Lung (tissue), 17 donors: ENCODE measurements at places on chromosomes 6 and 20. TPM values are rescaled to one million over a fixed set of nuclear protein-coding genes. Genes with fewer than 3 reads are reported as not detected.

GRCh38 chr6:5968817-5969734 lies 37.6 kb downstream of the NRN1 start:
- DNase-seq, result peak; percentile 12

OR2J3 gene
- 0.06 TPM for total RNA-seq

DNA sequence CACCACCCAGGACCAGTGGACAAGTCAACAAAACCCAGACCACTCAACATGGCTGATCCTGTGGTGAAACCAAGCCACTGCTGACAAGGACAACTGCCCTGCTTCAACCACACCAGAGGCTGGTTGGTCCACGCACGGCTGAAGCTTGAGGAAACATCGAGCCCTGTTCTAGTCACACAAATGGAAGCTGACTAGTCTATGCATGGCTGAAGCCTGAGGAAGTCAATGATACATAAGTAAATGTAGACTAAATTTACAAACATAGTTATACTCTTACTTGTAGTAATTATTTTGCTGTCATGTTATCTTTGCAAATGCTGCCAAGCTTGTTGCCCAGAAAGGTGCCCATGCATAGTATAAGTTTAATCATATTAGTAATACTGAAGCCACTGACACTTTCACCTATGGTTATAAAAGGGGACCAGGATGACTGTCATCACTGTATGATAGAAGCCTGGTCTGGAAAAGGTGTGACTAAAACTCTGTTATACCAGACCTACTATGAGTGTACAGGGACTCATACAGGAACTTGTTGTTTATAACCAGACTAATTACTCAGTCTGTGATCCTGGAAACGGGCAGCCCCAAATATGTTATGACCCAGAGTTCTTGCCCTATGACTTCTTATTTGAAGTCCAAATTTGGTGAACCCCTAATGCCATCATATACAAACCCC lies 5.6 kb downstream of the IL22RA2 start:
- DNase-seq, result no peak

IDH3B gene
- 72.4 TPM for total RNA-seq

ZNF311 gene
- total RNA-seq, result 1.7 TPM

DNA sequence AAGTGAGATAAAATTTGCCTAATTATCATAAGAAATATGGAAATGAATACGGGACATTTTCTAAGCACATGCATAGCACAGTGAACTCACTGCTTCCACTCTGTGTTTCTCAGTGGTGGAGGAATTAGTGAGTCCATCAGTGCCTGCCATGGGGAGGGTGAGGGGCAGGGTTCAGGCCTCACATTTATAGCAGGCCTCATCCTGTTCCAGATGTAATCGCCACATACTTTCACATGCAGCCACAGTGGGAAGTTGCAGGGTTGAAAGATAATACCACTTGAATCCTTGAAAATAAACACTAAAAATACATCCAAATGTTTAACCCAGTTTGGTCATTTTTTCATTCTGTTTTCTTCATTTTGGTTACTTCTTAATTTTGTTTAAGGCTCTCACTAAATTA lies 29.9 kb upstream of the ANKEF1 start:
- no peak for DNase-seq

DNA sequence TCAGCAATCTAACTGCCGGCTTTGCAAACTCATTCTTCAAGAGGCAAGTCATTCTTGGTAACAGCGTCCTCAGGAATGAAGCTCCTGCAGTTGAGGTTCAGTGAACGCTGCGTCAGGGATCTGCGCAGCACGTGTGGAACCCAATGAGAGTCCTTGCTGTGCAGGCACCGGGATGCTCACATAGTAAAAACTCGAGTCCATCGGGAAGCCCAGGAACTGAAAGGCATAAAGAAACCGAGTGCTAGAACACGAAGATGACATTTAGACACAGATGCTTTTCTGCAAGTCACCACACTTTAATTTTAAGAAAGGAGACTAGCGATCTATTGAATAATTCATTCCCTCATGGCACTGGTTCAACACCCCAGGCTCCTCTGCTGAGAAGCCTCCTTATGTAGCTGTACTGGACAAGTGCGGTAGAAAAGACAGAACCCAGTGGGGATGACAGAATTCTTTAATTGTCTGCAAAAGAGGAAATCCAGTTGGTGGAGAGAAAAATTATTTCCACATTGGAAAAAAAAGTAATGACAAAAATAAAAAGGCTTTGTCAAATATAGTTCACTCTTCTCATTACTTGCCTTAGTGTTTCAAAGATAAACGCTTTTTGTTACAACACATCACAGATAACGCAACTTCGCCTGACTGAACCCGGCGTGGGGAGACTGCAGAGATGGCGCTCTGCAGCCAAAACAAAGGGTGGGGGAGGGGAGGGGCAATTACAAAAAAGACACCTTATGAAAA lies 1.9 kb upstream of the AFDN start:
- peak; percentile 81 for DNase-seq

DNA sequence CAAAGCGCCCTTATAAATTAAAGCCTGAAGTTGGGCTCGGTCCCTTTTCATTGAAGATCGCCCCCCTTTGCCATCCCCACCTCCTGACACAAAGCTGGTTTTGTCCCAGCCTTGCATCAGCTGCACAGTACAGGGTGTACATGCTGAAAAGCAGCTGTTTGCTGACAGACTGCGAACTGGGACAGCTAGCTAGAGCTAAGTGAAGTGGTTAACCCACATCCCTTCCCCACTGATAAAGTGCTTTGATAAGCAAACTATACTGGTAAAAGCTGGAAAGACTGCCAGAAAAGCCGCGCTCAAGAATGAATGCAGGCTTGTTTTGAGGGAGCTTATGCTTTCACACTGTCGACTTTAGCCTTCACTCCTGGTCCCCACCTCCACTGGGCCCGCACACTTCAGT lies 207.3 kb downstream of the GMDS start:
- DNase-seq, result peak; percentile 94

GRCh38 chr20:46683939-46684750 lies 5.1 kb downstream of the TP53RK start:
- DNase-seq, result peak; percentile 85

DNA sequence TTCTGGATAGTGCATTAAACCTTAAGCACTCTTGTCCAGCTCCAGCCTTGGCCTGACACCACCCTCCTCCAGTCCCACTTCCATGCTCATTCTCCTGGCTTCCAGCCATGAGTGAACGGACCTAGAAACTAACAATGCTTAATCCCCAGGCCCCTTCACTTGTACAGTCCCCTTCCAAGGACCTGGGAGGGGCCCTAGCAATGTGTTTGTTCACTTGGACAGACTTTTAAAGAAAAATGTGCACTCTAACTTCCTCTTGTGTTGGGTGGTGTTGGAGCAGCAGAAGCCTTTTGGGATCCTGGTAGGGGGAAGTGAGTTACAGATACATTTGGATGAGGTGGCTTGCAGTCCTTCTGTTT lies 48.9 kb upstream of the CCN6 start:
- DNase-seq, result no peak

DNA sequence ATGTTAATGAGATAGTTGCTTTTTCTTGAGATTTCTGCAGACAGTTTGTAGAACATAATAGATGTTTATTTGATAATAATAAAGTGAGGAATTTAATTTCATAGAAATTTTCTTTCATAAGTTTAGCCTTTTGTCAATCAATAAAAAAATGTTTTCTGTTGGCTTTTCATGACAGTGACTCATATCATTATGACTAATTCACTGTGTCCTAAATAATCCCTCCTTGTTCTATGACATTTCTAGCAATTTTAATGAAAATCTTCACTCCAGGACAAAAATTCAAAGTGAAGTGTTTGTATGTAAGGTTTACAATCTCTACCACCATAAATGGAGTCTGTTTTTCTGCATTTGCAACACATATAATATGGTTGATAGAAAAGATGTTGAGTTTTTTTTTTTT lies 109.9 kb downstream of the UTRN start:
- DNase-seq, result no peak

GRCh38 chr6:161584621-161585340 lies 310.9 kb upstream of the AGPAT4 start:
- no peak for DNase-seq

DNA sequence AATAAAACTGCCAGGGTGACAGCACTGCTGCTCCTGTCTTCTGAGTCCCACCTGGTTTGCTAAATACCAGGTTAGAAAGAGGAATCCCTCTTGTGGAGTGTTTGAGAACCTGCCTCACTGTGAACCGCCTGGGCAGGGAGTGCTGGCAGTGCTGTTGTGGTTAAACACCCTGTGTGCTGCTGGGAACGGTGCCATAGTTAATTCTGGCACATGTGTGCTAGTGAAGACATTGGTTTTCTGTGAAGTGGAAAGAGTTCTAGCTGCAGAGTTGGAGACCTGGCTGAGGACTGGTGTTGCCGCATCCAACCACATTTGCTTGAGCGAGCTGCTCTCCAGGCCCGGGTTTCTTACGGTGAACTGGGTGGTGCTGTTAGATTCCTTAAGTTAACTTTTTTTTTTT lies 72.7 kb downstream of the IGF2R start:
- DNase-seq, result no peak

DNA sequence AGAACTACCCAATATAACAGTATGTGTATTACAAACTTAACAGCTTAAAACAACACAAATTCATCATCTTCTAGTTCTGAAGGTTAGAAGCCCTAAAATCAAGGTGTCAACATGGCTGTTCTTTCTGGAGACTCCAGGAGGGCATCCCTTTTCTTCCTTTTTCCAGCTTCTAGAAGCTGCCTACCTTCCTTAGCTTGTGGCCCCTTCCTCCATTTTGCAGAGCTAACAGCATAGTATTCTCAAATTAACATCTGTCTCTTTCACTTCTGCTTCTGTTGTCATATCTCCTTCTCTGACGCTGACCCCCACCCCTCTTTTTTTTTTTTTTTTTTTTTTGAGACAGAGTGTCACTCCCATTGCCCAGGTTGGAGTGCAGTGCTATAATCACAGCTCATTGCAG lies 52.8 kb upstream of the AKIRIN2 start:
- DNase-seq, result no peak

DNA sequence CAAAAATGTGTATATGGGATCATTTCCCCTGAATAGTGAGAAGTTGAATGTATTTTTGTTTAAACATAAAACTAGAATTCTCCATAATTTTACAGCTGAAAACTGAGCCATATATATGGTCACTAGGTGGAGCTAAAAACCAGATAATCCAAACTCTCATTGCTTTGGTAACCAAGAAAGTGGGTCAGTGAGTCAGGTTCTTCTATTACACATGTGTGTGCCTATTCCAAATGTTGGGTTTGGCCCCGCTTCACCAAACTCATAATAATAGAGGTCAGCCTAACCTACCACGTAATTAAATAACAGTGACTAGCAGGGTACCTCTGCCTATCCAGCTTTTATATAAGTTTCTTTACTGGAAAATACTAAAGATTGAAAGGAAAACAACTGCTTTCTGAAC lies 19.3 kb upstream of the RNGTT start:
- peak; percentile 81 for DNase-seq

DNA sequence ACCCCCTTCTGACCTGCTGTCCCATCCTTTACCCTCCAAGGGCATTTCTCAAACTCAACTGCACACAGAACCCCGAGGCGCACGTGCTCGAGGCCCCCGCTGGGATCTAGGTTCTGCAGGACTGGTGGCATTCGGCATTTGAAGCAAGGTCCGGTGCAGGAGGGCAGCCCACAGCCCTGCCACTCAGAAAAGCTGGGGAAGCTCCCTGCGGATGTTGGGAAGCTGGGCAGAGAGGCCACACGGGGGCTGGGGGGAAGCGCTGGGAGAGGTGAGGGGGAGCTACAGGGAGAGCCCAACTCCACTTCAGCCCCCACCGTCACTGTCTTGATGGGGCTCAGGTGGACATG lies 51.2 kb upstream of the SLCO4A1 start:
- DNase-seq, result no peak

DNA sequence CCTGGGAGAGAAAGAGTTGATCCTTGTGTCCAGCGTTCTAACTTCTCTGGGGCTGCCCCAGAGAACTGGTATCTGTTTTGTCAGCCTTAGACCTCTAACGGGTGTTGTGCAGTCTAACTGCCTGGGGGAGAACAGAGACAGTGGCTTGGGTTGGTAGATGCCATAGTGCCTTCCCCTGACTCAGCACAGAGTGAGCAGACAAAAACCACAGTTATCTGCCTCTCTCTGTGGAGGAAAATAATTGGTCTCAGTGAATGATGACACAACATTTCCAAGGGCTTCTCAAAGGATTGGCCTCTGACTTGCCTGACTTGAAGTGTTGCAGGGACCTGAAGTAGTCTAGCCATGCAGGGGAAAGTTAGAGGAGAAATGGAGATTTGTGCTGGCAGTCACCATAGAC lies 226.2 kb upstream of the MAN1A1 start:
- no peak for DNase-seq
